Hypothalamus (tissue), 51 donors: ENCODE measurements at places on chromosomes 12 and 14.
A peak's percentile ranks its signal among the peaks of the same experiment; 100 is the strongest.

- DNase-seq, result no peak
These were observed 80.9 kb downstream of the DENND5B start for GRCh38 chr12:31510034-31510433.

GRCh38 chr12:122836027-122836921 lies 1.0 kb downstream of the HIP1R start:
- DNase-seq, result peak; percentile 41

GRCh38 chr12:27576667-27577347 lies 52.8 kb downstream of the PPFIBP1 start:
- no peak for DNase-seq

- DNase-seq, result no peak
These were observed 499.0 kb downstream of the GALC start for GRCh38 chr14:87494010-87494409.

- no peak for DNase-seq
These were observed 6.0 kb upstream of the SLC22A17 start for GRCh38 chr14:23358553-23359166.

- no peak for DNase-seq
These were observed 71.1 kb downstream of the TBC1D30 start for GRCh38 chr12:64895526-64895925.

- DNase-seq, result no peak
These were observed 21.8 kb downstream of the GOLGA3 start for GRCh38 chr12:132806857-132807256.

- DNase-seq, result no peak
These were observed 20.8 kb upstream of the P2RX4 start for GRCh38 chr12:121189131-121189530.

DNA sequence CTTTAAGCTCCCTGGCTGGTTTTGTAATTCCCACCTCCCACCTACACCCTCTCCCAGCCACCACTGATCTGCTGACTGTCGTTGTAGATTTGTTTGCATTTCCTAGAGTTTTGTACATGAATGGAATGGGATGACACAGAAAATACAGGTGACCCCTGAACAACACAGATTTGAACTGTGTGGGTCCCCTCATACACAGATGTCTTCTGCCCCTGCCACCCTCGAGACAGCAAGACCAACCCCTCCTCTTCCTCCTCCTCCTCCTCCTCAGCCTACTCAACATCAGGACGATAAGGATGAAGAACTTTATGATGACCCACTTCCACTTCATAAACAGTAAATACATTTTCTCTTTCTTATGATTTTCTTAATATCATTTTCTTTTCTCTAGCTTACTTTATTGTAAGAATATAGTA lies 28.8 kb downstream of the SYNE3 start:
- no peak for DNase-seq

DNA sequence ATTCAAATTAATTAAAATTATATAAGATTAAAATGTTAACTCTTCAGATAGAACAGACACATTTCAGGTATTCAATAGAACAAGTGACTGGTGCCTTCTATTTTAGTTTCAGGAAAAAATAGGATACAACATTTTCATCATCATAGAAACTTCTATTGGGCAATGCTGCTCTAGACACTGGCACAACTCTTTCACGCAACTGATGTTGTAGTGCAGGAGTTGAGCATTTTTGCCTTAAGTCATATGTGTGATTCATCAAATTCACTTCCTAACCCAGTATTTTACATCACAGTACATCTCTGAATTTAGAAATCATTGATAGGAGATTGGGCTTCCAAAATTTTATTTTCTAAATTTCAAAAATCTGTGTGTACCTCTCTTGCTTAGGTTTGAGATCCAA lies 215.4 kb upstream of the DIO2 start:
- DNase-seq, result no peak

- no peak for DNase-seq
These were observed 406.3 kb upstream of the DCN start for GRCh38 chr12:91588874-91589454.

GRCh38 chr12:89695100-89695499 lies 13.5 kb downstream of the ATP2B1 start:
- DNase-seq, result no peak

DNA sequence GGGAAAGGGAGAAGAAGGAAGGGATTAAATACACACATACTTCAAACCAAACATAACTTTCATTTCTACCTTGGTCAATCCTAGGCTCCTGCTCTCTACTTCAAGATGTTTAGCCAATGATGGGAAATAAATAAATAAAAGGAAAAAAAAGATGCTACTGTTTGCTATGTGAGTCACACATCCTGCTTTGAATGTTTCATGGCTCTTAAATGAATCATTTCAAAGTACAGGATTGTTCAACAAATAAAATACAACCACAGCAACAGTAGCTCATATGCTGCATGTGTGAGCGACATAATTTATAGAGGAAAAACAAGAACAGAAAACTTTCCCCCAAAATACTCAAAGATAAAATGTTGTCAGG lies 54.3 kb upstream of the NPFF start:
- no peak for DNase-seq
